Stimulated activated CD8-positive, alpha-beta memory T cell treated with anti-CD3 and anti-CD28 coated beads, Interleukin-2, amount 100 ng/mL, for 1 hour (primary cell): ENCODE measurements at places on chromosomes 7 and 10.

GRCh38 chr7:69129524-69129923, 468.8 kb upstream of the AUTS2 start:
- DNase-seq: no peak

DNA sequence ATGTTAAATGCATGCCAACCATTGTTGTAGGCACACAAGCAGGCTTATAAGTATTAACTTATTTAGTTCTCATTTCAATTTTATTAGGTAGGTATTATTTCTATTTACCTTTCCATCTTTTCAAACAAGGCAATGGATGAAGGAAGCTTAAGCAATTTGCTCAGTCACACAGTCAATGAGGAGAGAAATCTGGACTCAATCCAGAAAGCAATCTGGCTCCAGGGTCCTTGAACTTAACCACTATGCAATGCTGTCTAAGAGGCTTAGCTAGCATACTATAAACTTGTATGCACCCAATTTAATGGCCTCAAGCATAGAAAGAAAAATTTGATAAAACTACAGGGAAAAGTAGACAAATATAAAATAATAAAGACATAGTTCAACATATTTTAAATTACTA, 88.6 kb downstream of the VWDE start:
- no peak for DNase-seq

DNA sequence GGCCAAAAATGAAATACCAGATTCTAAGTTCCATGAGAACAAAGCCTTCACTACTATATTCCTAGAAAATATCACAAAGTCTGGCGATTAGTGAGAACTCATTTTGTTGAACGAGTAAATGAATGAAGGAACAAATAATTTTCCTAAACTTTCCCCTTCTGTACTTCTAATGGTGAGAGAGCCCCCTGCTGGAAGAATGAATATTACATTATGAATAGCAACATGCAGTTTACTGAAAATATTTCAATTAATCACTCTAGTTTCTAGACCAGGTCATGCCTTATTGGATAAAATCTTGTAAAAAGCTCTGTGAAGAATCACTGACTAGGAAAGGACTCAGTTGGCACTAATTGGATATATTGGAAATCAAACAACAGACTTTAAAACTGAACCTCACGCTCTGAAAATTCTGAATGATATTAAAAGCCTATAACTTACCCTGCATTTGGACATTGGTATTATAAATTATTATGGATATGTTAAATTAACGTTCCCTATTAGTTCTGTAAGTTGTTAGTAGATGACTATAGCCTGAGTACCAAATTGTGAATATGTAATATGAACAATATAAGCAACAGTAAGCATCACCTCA, 32.4 kb upstream of the MTPN start:
- DNase-seq: no peak

DNA sequence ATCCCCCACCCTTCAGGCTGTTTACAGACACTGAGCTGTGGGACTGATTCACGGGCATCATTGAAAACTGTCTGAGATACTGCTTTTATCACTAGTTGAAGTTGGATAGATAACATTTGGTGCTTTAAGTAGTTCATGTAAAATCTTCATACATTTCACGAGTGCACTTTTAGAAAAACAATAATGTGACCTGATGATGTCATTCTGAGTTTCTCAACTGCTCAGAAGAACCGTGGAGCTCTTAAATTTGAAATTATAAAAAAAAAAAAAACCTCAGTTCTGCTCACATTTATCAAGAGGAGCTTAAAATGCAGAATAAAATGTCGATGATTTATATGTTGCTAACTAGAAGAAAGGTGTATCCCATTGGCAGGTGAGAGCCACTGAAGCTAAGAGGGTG, 81.5 kb downstream of the GALNT11 start:
- DNase-seq: no peak

DNA sequence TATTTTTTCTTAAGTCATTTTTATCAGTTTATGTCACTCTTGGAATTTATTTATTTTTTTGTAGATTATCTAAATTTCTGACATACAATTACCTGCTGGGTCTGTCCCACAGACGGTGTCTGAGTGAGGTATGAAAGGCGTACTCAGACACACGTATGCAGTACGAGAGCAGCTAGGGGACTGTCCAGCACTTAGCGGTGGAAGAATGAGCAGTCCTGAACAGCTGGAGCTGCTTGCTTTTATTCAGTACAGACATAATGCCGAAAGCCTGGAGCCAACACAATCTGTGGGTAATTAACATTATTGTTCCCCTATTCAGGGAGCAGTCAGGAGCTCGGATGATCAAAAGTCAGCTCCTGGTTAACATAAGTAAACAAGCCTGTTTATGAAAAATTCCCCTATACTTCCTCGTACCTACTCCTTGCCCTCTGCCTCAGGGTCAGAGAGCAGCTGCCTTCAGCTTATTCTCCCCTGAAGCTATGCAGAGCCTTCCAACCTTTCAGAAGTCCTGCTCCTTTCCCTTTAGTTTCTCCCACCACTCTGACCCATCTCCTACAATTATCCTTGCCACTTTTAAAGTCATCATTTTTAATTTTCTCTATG, 488.0 kb upstream of the POM121L12 start:
- no peak for DNase-seq

GRCh38 chr7:86747698-86748097, 104.0 kb downstream of the GRM3 start:
- no peak for DNase-seq

DNA sequence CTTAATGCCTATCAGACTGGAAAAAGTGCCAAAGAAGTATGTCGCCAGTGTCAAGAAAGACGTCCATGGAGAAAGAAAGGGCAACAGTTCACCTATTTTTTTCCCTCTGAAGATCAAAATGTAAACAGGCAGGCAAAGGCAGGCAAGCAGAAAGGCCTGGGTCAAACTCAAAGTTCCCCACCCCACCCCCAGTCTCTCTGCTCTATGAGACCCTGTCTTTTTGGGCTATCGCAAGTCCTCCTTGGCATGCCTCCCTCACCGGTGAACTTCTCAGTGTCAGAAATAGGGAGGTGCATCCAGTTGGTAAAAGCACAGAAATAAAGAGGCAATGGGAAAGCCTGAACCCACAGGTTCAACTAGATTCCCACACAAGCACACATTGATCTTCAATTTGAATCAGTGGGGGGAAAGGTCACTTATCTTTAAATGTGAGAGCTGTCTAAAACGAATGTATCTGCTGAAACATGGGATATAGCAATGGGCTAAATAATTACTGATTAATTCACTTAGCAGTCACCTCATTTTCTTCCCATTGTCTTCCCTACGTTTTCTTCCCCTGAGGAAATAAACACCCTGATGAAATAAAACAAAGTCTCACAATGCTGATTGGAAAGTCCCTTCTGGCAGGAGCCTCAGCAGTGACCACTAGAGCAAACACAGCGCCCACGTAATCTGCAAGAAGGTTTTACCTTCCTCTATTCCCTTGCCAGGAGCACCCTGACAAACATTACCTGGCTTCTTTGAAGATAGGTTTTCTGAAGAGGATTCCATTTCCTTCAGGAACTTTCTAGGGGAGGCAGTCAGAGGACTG, 31.1 kb downstream of the JAZF1 start:
- no peak for DNase-seq

DNA sequence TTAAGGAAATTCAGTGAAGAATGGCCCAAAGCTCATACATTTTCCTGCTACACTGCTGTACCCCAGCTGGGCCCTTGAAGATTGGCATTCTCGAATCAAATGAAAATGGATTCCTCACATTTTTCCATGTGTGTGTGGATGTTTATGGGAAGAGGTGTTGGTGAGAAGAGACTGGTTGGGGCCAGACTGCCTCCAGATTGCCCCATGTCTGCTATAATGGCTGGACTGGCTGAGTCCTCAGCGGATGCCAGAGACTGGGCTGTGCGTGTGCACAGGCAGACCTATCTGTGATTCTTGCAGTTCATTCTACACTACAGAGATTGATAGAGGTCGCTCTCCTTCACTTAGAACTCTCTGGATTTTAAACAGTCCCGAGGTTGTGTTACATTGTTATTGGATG, 183.6 kb upstream of the GDF10 start:
- no peak for DNase-seq

DNA sequence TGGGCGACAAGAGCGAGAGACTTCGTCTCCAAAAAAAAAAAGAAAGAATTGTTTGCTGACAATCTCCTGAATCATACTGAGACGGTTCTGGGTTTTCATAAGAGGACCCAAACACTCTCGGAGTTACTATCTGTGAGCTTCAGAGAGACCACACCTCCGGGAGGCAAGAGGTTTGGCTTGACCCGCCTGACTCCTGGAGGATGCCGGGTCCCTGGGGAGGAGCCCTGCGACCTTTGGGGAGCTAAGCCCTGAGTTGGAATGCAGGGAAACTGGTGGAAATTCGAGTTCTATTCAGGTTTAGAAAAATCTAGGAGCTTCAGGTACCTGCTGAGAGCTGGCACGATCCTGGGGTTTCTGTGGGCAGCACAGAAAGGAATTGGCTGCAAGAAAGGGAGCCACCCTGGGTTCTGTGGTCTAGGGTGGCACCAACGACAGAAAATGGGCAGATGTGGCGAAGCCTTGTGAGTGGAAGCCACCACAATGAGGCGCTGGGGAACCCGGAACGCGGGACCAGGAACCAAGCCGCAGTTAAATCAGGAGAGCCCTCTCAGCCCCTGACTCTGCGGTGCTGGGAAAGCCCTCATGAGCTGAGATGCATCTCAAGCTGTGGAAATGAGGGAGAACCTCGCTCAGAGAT, 21.9 kb upstream of the GATAD1 start:
- DNase-seq: no peak

- DNase-seq: no peak
These were observed 17.7 kb upstream of the GTPBP4 start for GRCh38 chr10:970311-971149.

GRCh38 chr7:101626069-101626671, 2.9 kb downstream of the MYL10 start:
- no peak for DNase-seq

DNA sequence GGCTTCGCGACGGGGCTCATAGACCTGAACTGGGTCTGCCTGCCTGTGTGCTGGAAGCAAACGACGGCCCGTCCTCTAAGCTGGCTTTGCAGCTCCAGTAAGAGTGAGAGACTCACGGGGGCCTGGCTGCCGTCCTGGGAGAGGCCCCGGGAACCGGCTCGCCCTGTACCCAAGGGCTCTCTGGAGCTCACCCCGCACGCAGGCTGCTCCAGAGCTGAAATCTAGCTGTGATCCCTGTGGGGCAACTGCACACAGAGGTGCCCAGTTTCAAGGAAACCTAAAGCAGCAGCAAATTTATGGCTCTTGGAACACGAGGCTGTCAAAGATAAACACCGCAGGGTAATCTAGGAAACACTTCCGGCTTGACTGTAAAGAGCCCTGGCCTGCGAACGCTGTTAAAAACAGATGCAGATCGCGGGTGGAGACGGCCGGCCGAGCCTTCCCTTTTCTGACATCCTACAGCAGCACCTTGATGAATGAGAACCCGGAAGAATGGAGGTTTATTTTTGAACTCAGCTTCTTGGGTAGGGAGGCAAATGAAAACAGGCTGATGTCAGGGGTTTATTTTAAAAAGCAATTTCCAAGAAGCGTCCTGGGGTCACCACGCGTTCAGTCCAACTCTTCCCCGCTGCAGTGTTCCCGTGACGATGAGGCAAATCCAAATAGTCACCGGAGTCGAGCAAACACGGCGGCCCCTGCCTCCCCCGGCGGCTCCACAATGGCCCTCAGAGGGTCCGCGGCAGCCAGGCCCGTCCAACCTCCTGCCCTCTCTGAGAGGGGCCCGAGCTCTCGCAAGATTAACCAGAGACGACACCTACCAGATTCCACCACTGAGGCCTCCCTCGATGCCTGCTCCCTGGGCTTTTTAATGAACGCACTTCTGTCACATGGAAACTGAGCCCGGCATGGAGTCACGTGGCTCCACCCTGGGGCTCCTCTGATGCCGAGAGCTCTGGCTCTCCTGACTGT, 29.6 kb downstream of the AMZ1 start:
- DNase-seq: no peak

DNA sequence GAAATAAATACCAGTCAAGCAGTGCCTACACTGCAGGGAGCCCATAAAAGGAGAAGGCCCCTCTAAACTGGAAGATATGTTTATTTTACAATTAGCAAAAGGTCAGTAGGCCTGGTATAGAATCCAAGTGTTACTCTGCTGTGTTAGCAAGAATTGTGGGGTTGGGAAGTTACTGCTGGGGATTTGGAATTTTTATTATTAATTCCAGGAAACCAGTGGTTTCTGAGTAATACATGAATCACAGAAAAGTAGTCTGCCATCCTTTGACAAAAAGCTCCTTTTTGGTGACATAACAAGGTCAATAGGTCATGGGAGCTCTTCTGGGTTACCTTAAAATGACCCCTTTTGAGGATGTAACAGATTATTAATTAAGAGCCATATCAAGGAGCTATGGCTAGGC, 67.4 kb downstream of the ZNF92 start:
- no peak for DNase-seq

DNA sequence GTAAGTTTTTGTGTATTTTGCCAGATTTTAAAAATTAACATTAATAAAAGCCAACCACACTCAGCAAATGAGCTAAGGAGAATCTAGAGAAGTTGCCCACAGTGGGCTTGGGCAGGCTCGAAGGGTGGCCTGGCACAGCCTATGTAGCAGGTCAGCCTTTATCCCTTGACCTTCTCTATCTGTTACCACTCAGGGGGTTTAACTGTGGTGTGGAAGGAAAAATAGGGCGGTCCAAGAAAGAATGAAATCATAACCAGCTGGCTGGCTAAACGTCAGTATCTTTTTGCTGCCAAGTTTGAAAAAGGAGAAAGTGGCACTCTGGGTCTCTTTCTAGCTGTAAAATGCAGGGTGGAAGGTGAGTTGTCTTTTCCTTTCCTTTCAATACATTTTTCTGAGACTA, 130.3 kb upstream of the ASAH2 start:
- no peak for DNase-seq

DNA sequence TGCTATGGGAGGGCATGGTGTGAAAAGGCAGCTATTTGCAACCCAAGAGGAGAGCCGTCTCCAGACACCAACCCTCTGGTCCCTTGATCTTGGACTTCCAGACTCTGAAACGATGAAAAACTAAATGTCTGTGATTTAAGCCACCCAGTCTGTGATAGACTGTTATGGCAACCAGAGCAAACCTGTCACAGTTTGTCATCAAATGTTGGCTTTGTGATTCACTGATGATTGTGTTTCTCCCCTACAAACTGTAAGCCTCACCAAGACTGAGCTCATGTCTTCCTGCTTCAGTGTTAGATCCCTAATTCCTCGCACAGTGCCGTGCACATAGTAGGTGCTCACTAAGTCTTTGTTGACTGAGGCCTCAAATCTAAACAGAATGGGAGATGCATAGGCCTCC, 224.6 kb upstream of the PITRM1 start:
- DNase-seq: no peak

DNA sequence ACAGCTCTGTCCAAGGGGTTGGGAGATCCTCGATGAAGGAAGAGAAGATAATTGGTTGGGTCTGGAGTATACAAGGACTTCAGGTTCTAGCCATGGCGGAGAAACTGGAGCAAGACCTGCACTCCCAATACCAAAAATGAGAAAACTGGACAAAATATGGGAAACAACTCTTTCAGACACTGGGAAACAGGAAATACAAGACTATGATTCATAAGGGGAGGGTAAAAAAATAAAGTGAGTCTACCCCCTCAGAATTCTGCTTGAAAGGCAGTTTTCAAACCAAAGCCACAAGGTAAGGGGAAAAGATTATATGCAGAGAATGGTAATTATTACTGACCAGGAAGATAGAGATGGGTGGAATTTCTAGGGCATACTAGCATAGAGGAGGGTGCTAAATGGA, 10.2 kb upstream of the SEC61G start:
- DNase-seq: no peak
